ENCODE measurements at places on chromosomes 13 and 19.

DNA sequence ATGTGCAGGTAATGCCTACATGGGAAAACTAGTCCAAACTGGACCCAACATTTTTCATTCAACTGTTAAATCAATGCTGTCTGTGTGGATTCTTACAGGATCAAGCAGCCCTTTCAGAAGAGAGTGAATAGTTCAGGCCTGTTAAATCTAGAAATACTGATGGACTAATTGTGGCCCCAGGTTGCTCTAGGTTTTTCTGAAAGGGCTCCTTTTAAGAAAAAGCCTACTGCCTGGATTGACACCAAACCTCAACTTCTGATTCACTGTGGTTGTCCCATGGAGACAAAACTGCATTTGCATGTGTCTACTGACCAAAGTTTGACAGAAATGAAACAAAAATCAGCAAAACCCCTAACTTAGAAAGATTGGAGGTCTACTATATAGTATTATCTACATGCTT, 437.0 kb downstream of the KLF12 start:
- no peak for DNase-seq

GRCh38 chr13:31089649-31090048, 72.1 kb downstream of the HSPH1 start:
- no peak for DNase-seq

- peak; percentile 98 for DNase-seq
These were observed 245.7 kb downstream of the DNAJC15 start for GRCh38 chr13:43269037-43269481.

- DNase-seq = no peak
These were observed 9.3 kb downstream of the MPND start for GRCh38 chr19:4352701-4353121.

DNA sequence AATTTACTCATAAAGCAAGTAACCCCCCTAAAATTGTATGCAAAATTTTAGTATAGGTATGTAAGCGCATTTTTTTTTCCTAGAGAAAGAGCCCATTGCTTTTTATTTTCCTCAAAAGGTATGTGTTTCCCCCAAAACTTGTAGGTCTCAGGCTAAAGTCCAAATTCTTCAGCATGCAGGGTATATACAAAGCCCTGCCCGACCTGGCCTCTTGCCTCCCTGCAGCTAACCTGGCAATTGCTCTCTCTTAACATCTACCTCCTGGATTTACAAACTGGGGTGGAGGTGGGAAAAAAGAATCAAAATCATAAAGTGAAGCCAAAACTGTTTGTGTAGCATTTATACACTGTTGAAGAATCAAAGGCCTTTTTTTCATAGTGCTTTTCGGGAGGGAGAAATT, 107.8 kb downstream of the KCNRG start:
- DNase-seq = no peak

GRCh38 chr19:29215322-29215845, 2.4 kb upstream of the UQCRFS1 start:
- no peak for DNase-seq

- peak; percentile 68 for DNase-seq
These were observed 214.9 kb downstream of the KLF5 start for GRCh38 chr13:73273745-73274144.

DNA sequence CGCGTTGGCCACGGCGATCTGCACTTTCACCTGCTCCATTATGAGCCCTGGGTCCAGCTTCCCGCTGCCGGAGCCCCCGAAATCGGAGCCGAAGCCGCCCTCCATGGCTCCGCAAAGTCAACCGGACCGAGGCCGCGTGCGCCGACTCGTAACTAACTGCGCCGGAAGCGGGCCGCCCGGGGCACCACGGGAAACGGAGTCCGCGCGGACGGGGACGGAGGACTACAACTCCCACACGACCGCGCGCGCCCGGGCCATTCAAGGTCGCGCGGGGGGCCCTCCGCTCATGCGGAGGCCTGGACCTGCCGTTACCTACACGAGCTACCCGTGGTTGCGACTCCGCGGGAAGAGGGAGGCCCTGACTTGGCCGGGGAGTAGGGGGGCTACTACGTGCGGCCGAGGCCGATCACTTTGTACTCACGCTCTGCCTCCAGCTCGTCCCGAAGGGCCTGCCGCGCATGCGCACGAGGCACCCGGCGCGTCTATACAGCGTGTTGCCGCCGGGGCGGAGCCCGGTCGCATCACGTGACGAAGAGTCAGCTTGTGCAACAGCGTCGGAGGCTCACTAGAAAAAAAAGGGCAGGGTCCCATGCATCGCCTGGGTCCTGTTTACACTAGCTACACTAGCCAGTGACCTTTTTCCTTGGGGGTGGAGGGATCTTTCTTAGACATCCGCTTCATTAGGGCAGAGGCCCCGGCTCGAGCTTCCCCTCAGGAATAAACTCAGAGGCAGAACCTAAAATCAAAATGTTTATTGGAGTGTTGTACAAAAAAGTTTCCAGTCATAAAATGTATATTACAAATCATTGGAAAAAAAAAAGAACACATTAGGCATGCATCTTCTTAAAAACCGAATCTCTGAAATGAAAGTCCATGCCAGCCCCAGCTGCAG, at the start of gene TIMM13:
TIMM13 (minus strand) TSS at position 158 of the 892 bp plus-strand sequence; CDS start at position 105, 53 bp downstream.
- DNase-seq = peak; percentile 67

DNA sequence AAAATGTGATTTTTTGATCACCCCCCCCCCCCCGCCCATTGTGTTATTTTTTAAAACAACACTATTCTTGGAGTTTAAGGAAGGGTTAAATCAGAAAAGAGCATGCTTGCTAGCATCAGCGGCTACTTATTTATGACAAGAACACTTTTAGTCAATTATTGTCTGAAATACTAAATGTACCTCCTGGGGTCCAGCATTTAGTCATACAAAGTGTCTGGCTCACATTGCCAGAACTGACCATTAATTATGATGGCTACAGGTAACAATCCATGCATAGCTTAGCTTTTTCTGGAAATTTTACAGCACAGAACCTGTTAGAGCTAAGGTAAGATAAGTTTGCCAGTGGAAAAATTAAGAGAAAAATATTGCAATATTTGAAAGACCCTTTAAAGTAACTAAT, 90.1 kb downstream of the PCDH9 start:
- DNase-seq = no peak

GRCh38 chr13:98315902-98316301, 138.8 kb upstream of the RNF113B start:
- no peak for DNase-seq

DNA sequence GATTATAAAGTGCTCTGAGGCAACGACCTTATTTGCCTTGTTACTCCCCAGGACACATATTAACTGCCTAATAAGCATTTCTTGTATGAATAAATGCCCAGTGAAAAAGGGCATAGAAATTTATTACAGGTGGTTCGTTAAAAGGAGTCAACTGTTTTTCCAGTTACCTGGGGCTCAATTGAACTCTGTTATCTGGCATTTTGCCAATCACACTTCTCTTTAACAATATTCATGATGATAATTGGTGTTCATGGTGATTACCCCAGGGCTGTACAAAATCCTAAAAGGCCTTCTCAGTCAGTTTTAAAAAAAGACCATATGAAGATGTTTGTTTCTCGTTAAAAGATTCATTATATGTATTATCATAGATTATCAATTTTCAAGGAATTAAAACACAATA, 57.1 kb downstream of the KL start:
- no peak for DNase-seq

DNA sequence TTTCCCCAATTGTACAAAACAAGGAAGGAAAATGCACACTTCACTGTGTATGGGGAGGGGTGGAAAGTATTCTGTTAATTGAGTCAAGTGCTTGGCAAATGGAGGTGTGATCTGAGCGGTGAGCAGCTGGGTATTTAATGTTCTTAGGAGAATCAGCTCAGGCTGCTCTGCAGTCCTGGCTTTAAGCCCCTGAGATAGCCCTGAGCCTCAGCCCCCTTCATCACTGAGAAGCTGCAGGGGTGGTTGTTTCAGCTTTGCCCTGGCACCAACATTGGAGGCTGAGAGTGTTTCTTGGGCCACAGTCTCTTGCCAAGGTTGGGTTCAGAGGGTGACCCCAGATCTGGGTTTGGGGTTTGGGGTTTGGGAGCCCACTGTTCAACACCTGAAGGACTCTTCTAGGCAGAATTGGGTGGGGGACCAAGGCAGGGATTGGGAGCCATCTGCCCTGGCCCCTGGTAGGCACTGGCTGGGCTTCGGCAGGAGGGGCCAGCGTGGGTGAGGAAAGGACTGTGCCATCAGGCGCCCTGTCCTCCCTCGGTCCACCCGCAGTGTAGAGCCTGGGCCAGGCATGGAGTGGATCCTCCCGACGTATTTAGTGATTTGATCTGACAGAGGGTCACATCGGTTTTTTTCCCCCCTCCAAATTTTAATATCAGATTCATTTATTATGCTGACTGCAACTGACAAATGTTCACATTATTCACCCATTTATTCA, 66.7 kb upstream of the ZNF536 start:
- DNase-seq = no peak

GRCh38 chr19:54573330-54573872, at the start of gene LILRA2:
LILRA2 (plus strand) TSS chr19:54573790; CDS start chr19:54573879, 89 bp downstream.
- no peak for DNase-seq

GRCh38 chr19:38975214-38975860, at the start of gene FBXO17:
FBXO17 (minus strand) TSS chr19:38975742; CDS start chr19:38950319, 25,423 bp downstream.
- DNase-seq = no peak

- DNase-seq = peak; percentile 17
These were observed 40.3 kb downstream of the ZNF787 start for GRCh38 chr19:56080669-56081401.

DNA sequence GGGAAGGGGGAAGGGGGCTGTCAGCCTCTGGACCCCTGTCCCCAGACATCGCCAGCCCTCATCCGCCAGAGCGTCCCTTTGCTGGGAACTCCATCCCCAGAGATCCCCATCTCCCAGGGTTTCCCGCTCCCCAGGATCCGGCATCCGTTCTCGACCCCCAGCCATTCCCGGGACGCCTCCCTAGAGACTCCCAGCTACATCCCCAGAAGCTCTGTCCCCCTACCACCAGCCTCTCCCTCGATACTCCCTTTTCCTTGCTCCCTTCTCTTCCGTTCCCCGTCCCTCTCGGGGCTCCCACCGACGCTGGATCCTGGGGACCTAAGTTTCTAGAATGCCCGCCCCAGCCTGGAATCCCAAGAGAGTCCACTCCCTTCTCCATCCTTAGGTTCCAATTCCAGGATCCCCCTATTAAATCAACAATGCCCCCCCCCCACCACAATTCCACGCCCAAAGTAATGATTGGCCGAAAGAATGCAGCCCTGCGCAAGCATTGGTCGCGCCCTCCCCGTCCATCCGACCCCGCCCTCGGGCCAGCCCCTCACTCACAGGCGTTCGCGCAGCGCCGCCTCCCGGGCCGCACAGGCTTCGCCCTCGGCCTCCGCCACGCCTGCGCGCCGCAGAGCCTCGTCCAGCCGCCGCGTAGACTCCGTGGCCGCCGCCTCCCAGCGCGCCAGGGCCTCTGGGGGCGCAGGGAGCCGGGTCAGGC, 3.2 kb downstream of the CCDC194 start:
- DNase-seq = peak; percentile 51

DNA sequence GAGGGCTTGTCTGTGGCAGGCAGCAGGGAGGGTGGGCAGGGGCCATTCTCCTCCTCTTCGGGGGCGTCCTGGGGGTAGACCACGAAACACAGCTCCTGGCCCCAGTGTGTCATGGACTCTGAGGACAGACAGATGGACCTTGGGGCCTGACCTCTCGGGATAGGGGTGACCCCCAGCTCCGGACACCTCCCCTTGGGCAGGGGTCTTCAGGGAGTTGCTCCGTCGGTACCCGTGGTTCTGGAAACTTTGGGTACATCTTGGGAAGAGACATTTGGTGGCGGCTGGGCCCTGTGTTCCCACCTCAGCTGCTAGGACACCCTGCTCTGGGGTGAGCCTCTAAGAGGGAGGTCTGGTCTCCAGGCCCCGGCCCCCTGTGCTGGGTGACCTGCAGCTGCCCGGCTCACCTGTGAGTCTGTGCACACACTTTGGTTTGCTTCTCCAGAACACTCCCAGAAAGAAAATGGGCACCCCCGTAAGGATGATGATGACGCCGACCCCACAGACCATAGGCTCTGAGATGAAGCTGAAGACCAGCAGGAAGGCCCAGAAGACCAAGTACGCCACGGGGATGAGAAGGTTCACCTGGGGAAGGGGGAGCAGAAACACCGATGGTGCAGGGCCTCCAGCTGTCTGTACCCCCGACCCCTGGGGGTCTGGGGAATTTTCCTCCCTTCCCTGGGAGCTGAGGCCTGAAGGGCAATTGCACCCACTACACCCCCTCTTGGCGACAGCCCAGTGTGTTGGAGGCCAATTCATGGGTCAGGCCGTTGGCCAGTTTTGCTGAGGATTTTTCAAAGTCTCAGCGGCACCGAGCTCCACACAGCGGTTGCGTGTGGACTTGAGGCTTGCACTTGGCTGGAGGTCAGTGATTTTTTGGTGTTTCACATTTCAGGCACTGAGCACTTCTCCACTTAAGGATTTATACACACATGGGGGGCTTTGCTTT, 15.0 kb downstream of the LRP3 start:
- DNase-seq = no peak

DNA sequence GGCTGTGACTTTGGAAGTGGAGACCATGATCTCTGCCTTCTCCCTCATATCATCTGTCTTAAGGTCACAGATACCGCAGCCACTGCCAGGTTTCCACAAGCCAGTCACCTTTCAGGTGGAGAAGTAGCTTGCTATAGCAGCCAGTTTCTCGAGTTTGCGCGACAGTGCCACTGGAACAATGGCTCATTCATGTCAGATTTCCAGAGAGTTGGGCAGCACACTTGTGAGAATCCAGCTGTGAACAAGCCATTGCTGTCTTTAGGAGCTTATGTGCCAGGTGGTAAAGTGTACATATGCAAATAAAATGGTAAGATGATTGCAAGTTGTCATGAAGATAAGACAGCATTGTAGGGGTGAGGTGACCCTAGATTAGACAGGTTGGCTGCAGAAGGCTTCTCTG, 22.3 kb downstream of the GARRE1 start:
- no peak for DNase-seq

- DNase-seq = no peak
These were observed 155.4 kb downstream of the DCT start for GRCh38 chr13:94323764-94324758.

- DNase-seq = no peak
These were observed 410.1 kb upstream of the HTR2A start for GRCh38 chr13:47306991-47307390.

GRCh38 chr13:79225487-79226232, 180.4 kb downstream of the RBM26 start:
- DNase-seq = no peak

DNA sequence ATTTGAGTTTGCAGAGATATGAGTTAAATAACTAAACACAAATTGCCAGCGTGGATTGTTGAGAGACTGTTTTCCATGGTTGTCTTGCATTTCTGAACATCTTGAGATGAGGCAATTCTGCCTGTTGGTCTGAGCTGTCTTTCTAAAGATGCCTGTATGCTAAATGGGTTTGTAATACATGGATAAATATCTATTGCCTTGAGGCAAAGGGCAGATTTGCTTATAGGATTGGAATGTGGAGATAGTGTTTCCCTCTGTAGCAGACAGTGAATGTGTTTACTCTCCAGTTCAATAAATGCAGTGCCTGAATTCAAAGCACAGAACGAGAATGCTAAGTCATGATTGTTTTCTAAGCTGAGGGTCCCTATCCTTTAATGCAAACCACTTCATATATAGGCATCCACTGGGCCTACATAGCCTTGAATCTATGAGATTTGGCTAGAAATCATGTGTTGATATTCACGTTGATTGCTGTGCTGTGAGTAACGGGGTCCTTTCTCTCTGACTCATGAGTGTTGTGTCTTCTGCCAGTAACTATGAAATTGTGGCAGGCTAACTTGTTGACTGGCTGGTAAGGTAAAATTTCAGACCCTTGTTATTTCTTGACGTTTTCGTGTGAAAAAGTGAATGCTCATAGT, 2554.8 kb downstream of the PCDH9 start:
- DNase-seq = peak; percentile 41

GRCh38 chr13:106755542-106755941, 187.6 kb upstream of the ARGLU1 start:
- DNase-seq = no peak

GRCh38 chr13:26557051-26557392, 461 bp upstream of the WASF3 start:
- DNase-seq = no peak

- no peak for DNase-seq
These were observed 315 bp downstream of the ZNF492 start for GRCh38 chr19:22634450-22634827.
